ENCODE measurements at places on chromosomes 1 and 21. TPM values are rescaled to one million over a fixed set of nuclear protein-coding genes. Genes with fewer than 3 reads are reported as not detected.

DNA sequence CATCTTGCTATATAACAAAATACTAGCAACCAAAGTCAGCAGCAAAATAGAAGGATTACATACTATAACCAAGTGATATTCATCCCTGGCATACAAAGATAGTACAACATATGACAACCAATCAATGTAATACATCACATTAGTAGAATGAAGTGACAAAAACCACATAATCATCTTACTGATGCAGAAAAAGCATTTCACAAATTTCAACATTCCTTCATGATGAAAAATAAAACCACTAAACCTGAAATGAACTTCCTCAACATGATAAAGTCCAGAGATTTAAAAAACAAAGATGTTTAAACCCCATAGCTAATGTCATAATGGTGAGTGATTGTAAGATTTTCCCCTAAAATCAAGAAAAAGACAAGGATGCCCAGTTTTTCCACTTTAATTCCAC, 18.6 kb downstream of the RO60 start:
- no peak for DNase-seq

- DNase-seq, result no peak
These were observed 494.5 kb upstream of the B3GALT2 start for GRCh38 chr1:193680924-193681316.

GRCh38 chr1:39297551-39297950, 93.1 kb downstream of the MACF1 start:
- DNase-seq, result no peak

GRCh38 chr1:162939035-162939434, 78.1 kb upstream of the CCDC190 start:
- DNase-seq, result no peak

- DNase-seq, result no peak
These were observed 6.5 kb upstream of the KRTAP19-7 start for GRCh38 chr21:30567617-30568016.

GRCh38 chr1:77831566-77831965, 52.1 kb downstream of the MIGA1 start:
- DNase-seq, result no peak

DNA sequence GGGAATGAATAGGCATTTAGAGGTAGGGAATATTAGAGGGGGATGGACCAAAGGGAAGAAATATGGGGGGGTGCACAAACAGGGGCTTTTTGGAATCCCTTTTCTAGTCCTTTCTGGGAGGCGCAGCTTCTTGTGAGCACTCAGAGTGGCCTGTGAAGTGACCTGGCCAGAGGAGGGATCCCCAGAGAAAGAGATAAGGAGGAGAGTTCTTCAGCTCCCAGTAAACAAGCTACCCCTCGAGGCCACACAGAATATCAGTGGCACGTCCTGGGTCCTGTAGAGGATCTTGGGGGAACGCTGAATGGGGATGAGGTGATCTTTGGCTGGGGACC, 19.4 kb downstream of the VANGL2 start:
- DNase-seq, result no peak

- DNase-seq, result no peak
These were observed 49.4 kb downstream of the SYDE2 start for GRCh38 chr1:85151446-85151845.

Gene G0S2
- total RNA-seq, result 594 TPM

GRCh38 chr1:231231511-231231910, 9.5 kb upstream of the GNPAT start:
- no peak for DNase-seq

DNA sequence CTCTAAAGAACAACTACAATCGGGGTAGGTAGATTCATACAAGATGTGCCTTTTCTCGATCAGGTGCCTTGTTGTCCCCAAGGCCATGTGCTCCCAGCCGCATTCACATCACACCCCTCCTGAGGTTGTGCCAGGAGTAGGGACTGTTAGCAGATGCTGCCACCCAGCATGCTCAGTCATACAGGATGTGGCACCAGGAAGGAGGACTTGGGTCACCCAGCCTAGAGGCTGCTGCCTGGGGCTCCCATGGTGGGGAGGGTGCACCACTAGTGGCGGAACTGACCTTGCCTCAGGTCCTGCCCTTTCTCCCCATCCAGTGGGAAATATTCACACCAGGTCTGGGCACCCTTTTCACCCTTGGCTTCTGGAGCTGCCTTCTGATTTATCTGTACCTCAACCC, 8.3 kb downstream of the TEX35 start:
- no peak for DNase-seq

GRCh38 chr1:171389171-171389570, 75.2 kb downstream of the FMO4 start:
- DNase-seq, result no peak

Gene PAX7
- not detected for total RNA-seq

Gene NPHS2
- not detected for total RNA-seq

GRCh38 chr21:46604975-46605766, at the start of gene S100B:
Gene S100B (minus strand): TSS chr21:46605082. CDS start chr21:46602415, 2,667 bp downstream.
- DNase-seq, result peak; percentile 45

Gene OR2AK2
- total RNA-seq, result not detected

GRCh38 chr1:56029319-56030003, 549.9 kb downstream of the PLPP3 start:
- no peak for DNase-seq

- DNase-seq, result no peak
These were observed 113.6 kb upstream of the KIF26B start for GRCh38 chr1:245041058-245041698.

GRCh38 chr1:14706631-14707030, 108.1 kb downstream of the KAZN start:
- no peak for DNase-seq

Gene TRIM63
- total RNA-seq, result 207 TPM

- DNase-seq, result no peak
These were observed 55.9 kb downstream of the TOR3A start for GRCh38 chr1:179137617-179138255.

DNA sequence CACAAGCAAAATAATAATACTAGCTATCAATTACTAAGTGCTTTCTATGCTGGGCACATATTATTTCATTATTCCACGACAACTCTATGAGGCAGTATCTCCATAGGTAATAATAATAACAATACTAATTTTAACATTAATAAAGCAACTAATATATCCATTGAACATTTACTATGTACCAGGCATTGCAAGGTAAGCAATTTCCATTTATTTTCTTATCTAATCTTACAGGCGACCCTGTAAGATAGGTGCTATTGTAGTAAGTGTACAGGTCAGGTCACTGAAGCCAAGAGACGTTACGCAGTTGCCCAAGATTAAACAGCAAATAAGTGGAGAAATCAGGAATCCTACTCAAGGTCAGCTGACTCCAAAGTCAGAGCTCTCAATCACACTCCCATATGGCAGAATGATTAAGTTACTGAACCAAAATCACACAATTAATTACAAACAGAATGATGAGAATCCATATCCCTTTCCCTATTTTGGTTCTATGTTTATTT, 198.4 kb downstream of the SLC45A1 start:
- no peak for DNase-seq

Measured in left ventricle myocardium superior (tissue), 1 donor.